Left hindlimb (tissue), 1 donor: ENCODE measurements at places on chromosomes 12 and 14.
A peak's percentile ranks its signal among the peaks of the same experiment; 100 is the strongest.

GRCh38 chr12:1527789-1528188, 66.6 kb downstream of the FBXL14 start:
- no peak for DNase-seq

- peak; percentile 76 for DNase-seq
Measured at GRCh38 chr12:45216230-45216982, 511 bp downstream of the ANO6 start.

DNA sequence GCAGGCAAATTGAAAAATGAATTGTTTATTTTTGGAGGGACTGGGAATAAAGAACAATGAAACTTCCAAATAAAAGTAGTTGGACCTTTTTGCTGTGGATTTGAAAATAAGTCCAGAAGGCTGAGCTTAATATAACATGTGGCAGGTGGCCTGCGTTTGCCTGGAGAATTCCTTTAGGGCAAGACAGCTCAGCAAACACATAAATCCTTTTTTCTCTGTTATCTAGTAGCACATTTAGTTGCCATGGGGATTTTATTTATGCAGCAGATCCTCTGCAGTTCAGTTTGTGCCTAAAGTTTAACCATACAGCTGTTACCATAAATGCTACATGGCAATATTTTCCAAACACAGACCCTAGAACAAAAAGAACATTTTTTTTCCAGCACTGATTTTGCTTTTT, 180.0 kb downstream of the NPAS3 start:
- no peak for DNase-seq

GRCh38 chr14:100285913-100286400, 20.3 kb downstream of the SLC25A29 start:
- no peak for DNase-seq

DNA sequence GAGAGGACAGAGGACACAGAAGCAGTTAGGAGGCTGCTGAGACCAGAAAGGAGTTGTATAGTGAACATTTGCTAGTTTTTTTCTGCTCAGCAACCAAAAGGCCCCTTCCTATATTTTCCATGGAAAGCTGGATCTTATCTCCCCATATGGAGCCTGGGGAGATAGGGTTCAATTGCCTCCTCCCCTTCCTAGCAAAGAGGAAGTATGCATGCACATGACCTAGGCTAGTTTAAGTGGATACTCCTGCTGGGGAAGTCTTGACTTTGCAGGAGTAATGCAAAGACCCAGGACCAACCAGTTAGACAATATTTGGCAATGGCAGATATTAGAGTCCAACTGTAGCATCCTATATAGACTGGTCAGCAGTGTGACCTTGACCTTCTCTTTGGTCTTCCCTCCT, 15.1 kb downstream of the CHD8 start:
- no peak for DNase-seq

GRCh38 chr12:12364787-12365445, 8.0 kb downstream of the BORCS5 start:
- no peak for DNase-seq

GRCh38 chr14:93744176-93744575, 44.1 kb downstream of the PRIMA1 start:
- no peak for DNase-seq

- no peak for DNase-seq
Measured at GRCh38 chr14:72462056-72462455, 431.8 kb downstream of the DPF3 start.

GRCh38 chr14:74917646-74918081, 5.4 kb downstream of the RPS6KL1 start:
- peak; percentile 69 for DNase-seq

DNA sequence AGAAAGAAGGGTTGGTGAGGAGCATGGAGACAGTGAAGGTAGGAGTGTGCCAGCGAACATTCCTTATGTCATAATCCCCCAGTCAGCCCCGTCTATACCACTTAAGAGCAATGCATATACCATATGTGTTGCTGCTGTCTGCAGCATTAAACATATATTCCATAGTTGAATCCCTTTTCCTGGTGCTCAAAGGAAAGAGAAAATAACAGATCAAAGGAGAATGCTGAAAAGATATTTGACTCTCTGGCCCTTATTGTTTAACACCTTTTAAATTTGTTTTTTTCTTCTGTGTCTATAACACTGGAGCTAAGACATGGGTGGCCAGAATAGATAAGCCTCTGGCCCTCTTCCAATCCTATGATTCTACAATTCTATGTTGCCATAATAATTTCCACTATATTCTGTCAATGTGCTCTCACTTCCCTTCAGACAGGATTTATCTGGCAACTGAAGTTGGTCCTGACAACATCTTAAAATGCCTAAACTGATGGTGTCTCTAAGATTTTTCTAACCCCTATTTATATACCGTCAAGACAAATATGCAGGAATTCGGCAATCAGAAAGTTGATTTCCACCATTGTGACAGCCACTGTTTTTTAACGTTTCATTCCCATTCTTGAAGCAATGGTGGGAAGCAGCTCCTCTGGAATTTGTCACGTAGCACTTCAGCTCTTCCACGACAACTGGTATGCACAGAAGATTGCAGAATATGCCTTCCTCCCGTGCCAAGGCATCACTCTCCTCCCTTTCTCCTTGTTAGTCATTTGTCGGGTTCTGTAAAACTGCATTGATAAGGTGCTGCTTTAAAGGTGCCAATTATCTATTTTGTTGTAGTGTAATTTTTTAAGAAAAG, 204.7 kb downstream of the BCAT1 start:
- no peak for DNase-seq

DNA sequence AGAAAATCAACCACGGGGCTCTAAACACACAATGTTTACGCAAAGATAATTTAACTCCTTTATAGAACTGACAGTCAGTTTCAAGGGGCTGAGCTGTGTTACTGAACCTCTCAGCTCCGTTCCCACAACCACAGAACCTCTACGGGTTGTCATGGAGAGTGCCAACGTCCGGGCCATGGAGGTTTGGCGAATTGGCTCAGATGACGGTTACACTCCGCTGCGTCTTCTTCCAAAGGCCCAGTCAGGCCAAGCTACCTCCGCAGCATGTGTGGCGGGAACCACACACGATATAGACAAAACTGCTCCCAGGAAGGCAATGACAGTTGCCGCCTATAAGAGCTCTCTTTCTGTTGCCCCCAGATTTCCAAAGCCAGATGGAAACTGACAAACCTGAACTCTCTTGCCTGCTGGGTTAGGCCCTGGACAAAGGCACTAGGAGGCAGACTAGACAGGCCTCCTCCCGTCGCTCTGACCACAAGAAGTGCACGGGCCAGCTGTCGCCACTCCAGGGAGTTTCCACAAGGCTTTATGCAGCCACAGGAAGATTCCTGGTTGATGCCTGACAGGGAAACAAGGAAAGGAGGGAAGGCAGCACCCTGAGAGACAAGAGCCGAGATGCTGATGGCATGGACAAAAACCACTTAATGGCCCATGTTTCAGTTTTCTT, 30.3 kb downstream of the CCDC88C start:
- DNase-seq = peak; percentile 66

- DNase-seq = no peak
Measured at GRCh38 chr14:58541633-58542022, 96.1 kb upstream of the DACT1 start.

DNA sequence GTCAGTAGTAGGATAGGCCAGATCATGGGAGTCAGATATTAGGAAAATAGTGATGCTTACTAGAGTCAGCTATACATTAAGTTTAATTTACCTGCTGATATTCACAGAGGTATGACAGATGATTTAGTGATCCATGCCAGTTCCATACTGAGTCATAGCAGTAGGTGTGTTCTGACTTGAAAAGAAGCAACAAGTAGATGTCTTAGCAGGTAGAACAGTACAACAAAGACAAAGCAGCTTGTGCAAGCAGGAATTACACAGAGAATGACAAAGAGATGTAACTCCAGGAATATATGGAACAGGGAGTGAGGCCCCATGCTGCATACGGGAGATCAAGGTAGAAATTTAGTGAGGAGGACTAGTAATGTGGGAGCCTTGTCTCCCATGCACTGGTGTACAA, 556.9 kb downstream of the SLC16A7 start:
- DNase-seq = no peak

GRCh38 chr12:89319122-89319521, 33.2 kb downstream of the DUSP6 start:
- no peak for DNase-seq

DNA sequence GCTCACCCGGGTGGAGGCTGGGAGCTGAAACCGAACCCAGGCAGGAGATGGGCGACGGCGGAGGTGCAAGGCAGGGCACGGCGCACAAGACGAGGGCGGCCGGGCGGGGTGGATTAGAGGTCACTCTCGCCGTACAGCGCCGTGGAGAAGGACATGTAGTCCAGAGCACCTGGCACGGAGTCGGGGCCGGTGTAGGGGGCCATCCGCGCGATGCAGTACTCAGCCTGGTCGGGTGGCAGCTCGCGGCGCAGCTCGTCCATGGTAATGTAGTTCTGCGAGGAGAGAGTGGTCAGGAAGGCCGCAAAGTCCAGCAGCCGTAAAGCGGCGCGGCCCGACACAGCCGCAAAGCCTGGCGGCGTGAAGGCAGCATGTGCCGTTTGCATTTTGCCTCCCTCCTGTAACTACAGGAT, 81.9 kb upstream of the ZFP36L1 start:
- DNase-seq = no peak

GRCh38 chr14:23600322-23600707, 21.7 kb upstream of the JPH4 start:
- DNase-seq = no peak

DNA sequence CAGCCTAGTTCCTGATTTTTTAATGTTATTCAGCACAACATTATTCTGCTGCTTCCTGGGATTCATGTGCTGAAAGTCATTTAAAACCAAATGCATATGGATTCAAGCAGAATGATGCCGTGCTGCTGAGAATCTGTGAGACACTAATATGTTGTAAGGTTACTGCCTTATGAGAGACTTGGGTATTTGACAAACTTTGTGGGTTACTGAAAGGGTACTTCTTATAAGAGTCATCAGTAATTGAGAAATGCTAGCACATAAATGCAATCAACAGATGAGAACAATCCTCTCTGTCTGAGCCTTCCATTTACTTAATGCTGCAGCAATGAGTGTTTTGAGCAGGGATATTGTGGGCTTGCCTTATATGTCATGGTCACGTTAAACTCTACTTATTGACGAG, 175.7 kb downstream of the NPAS3 start:
- no peak for DNase-seq

- no peak for DNase-seq
Measured at GRCh38 chr12:100718187-100718586, 76.4 kb upstream of the ANO4 start.

DNA sequence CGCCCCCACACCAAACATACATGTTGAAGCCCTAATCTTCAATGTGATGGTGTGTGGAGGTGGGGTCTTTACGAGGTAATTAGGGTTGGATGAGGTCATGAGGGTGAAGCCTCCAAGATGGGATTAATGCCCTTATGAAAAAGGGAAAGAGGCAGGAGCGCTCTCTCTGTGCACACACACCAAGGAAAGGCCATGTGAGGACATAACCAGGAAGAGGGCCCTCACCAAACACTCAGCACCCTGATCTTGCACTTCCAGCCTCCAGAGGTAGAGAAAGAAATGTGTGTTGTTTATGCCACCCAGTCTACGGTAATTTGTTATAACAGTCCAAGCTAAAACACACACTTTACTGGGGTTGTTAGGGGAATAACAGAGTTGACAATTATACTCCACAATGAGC, 14.6 kb upstream of the PITPNM2 start:
- no peak for DNase-seq

GRCh38 chr14:52891800-52892199, 59.0 kb downstream of the FERMT2 start:
- no peak for DNase-seq

GRCh38 chr14:95993768-95994592, 45.2 kb upstream of the C14orf132 start:
- DNase-seq = no peak

DNA sequence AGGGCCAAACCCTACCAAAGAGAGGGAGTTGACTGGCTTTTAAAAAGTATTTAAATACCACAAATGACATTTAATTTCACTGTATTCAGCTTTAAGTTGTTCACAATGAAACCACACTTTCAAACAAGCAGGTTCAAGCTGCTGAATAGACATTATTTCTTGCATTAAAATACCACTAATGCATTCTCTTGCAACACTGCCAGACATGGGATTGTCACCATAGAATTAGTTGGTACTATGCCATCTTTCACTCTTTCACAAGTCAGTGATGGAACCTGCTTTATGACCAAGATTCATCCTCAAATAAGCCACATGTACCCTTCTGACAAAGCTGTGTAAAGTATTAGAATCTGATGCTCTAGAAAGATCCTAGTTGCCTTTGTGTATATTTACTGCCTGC, 239.4 kb downstream of the PAWR start:
- DNase-seq = no peak
